ENCODE measurements at places on chromosomes 1 and 21. TPM values are rescaled to one million over a fixed set of nuclear protein-coding genes. Genes with fewer than 3 reads are reported as not detected.

DNA sequence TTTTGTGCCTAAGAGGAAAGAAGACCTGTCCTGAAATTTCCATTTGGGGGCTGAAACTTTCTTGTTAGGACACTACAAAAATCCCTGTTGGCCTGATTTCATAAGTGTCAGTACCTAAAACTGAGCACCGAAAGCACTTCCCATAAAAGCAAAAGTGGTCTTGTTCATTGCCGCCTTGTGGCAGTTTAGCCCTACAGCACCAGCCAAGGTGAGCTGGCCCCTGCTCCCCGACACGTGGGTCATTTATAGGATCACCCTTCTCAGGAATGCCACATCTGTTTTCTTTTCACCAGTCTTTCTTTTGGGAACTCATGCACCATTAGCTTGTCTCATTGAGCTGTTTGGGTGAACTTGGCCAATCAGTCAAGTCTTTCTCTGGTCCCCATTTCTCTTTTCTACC, 155.8 kb upstream of the KAZN start:
- DNase-seq: no peak

DNA sequence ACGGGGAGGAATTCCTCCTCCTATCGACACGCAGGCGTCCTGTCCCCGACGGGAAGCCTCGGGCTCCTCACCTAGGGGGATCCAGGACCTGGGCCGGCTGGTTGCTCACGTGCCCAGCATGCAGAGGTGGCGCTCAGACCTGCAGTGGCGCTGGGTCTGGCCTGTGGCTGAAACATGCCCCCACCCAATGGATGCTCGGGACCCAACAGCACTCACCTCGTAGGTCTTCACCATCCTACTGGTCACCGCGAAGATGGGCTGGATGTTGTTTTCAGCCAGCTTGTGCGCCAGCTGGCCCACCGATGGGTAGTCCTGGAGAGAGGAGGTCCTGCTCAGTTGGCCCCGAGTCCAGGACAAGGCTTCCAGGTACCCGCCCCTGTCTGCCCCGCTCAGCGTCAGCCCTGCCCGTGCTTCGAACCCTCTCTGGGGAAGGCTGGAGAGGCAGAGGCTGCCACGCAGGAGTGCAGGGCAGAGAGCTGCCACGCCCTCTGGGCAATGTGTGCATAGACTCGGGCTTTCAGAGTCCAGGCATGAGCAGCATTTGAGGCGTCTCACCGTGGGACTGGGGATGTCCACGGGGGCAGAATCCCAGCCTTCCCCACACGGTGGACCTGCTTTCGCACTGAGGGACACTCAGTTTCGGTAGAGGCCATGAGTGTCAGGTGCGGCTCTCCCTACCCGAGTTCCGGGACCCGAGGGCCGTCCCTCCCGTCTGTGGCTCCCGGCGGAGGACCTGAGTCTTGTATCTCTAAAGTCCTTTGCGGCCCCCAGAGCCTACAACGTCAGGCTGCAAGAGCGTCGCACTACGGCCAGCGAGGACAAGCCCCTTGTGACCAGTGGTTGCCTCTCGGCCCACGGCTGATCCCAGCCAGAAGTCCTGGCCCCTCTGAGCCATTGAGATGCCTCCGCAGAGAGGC, 21.6 kb downstream of the ITGB2 start:
- DNase-seq: no peak

GRCh38 chr1:5093042-5093441, 438.6 kb downstream of the AJAP1 start:
- DNase-seq: no peak

- no peak for DNase-seq
Observed at GRCh38 chr1:170703591-170703990, 39.7 kb downstream of the PRRX1 start.

GRCh38 chr21:45022736-45023135, 51.6 kb upstream of the ADARB1 start:
- no peak for DNase-seq

GRCh38 chr1:41673378-41673777, 188.9 kb upstream of the EDN2 start:
- DNase-seq: no peak

LEMD1 gene
- total RNA-seq: not detected

S100A9 gene
- total RNA-seq: 2,200 TPM

PAPPA2 gene
- total RNA-seq: 5.6 TPM

Measured in omental fat pad (tissue), 4 donors.